H1 (cell line): ENCODE measurements at places on chromosomes 13 and 19.

DNA sequence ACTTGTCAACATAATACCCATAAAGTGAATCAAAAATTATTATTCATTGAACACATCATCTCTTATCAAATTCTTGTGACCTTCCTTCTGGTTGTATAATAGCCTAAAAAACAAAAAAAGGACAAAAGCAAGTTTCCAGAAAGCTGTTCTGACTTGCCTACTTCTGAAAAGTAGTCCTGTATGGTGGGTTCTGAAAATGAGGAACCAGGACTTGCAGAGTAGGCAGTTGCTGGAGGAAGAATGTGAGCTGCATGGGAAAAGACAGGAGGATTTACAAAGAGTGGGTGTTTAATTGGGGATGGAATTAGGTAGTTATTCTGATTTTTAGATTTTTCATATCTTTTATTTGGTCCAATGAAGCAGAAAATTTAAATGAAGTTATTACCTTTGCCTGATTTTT is 56.7 kb downstream of the RCBTB2 start:
- no peak overlapping the region for H3K27ac ChIP-seq
- no peak for DNase-seq
- no peaks in the 10 kb centered on the region for H3K4me1 ChIP-seq

DNA sequence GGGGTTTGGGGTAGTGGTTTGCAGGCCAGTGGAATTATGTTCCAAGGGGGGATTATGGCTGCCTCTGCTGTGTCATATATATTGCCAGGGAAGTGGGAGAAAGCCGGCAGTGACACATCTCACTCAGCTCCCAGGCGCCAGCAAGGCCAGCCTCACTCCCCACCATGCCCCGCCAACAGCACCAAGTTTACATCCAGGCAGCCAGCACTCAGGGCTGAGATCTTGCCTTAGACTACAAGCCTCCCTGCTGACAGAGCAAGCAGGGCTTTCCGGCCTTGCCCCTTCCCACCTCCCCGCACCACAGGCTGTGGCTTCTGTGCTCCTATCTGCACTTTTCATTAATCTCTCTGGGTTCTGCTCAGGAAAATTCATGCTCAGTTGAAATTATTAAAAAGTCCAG is 385.1 kb downstream of the MZT1 start:
- no peak for DNase-seq
- no peaks in the 10 kb centered on the region for H3K4me1 ChIP-seq
- no peaks in the 10 kb centered on the region for H3K27me3 ChIP-seq
- H3K27ac ChIP-seq, result no peak overlapping the region

GRCh38 chr13:79311386-79311785 is 94.7 kb downstream of the RBM26 start:
- no peak overlapping the region for H3K4me3 ChIP-seq
- no peaks in the 10 kb centered on the region for H3K4me1 ChIP-seq
- peaks cover 10% of the 10 kb centered on the region; the same call in 1 of the 2 replicates for H3K36me3 ChIP-seq
- DNase-seq, result no peak

GRCh38 chr19:29587059-29587458 is 19.0 kb upstream of the POP4 start:
- no peaks in the 10 kb centered on the region for H3K36me3 ChIP-seq
- no peak overlapping the region for H3K27ac ChIP-seq
- H3K4me1 ChIP-seq, result no peaks in the 10 kb centered on the region
- no peak for DNase-seq
- H3K4me3 ChIP-seq, result no peak overlapping the region
- H3K27me3 ChIP-seq, result peaks cover 2% of the 10 kb centered on the region; the same call in 1 of the 2 replicates

DNA sequence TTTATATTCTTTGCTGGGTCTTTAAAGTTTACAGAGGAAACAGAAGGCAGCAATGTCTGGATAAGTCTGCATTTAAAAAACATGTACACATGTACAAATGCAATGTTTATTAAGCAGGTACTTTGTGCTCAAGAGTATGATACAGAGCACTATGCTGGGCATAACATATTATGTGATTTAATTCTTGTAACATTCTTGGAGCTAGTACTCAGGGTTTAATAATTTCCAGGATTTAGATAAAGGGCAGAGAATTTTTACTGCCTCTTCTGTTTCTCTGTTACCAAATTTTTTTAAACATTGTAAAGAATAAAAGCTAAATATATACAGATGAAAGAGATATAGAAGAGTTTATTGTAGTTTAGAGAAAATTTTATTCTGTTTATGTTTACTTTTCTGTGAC is 152.7 kb downstream of the ZNF737 start:
- H3K4me3 ChIP-seq, result no peak overlapping the region
- DNase-seq, result no peak
- no peak overlapping the region for H3K27ac ChIP-seq
- no peaks in the 10 kb centered on the region for H3K27me3 ChIP-seq

GRCh38 chr19:52725528-52725961 is 9.3 kb downstream of the ZNF611 start:
- DNase-seq, result no peak
- no peaks in the 10 kb centered on the region for H3K27me3 ChIP-seq
- H3K4me3 ChIP-seq, result no peak overlapping the region

DNA sequence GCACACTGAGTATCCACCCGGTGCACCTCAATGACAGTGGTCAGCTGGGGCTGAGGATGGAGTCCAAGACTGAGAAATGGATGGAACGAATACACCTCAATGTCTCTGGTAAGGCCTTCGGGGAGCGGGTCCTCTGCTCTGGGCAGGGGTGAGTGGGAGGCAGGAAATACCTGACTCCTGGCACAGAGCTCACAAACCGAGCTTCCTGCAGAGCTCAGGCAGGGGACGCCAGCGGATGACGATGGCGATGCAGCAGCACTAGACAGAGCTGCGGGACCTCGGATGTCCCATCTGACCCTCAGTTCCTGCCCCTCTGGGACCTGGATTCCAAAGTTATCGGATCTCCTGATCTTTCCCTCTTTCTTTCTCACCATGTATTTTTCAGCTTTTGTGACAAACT is 3.8 kb downstream of the CD22 start:
- H3K4me1 ChIP-seq, result no peaks in the 10 kb centered on the region; the same call in 1 of the 2 replicates
- no peaks in the 10 kb centered on the region for H3K36me3 ChIP-seq
- no peak for DNase-seq
- H3K4me3 ChIP-seq, result no peak overlapping the region
- no peak overlapping the region for H3K27ac ChIP-seq

DNA sequence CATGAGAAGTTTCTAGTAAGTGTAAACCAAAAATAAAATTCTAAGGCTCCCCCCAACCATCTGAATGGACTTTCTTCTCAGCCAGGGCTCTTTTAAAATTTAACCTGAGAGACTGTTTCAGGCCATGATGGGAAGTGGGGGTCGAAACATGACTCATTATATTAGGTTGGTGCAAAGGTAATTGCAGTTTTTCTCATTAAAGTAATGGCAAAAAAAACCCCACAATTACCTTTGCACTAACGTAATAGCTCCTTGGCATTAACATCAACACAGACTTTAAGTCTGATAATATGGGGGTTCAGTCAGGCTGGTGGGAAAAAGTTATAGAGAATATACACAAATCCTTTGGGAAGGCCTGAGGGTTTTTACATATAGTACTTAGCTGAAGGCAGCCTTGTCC is 9.4 kb upstream of the SPART start:
- no peaks in the 10 kb centered on the region for H3K36me3 ChIP-seq
- H3K4me3 ChIP-seq, result no peak overlapping the region
- H3K4me1 ChIP-seq, result no peaks in the 10 kb centered on the region
- DNase-seq, result no peak
- no peak overlapping the region for H3K27ac ChIP-seq

DNA sequence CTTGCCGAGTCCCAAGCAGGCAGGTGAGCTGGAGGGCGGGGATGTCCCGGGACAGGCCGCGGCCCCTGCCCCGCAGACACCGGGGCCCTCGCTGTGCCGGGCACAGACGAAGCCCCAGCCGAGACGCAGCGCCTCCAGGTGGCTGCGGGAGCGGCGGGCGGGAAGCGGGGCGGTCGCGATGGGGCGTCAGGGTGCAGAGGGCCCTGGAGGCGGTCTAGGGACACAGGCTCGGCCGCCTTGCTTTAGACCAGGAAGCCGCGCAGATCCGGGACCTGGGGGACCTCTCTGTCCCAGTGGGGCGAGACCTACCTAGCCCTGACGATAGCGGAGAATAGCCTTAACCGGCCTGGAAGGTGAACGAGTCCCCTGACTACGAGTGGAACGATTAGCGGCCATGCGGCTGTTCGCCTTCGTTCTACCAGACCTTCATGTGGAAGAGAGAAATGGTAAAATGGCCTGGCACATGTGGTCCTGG is 4.2 kb upstream of the ZNF564 start:
- H3K4me1 ChIP-seq, result no peaks in the 10 kb centered on the region; the same call in 1 of the 2 replicates
- H3K27me3 ChIP-seq, result no peaks in the 10 kb centered on the region
- peak; percentile 53 for DNase-seq
- no peaks in the 10 kb centered on the region for H3K36me3 ChIP-seq
- no peak overlapping the region for H3K27ac ChIP-seq

- H3K27me3 ChIP-seq, result no peaks in the 10 kb centered on the region
- H3K4me3 ChIP-seq, result no peak overlapping the region
- no peak for DNase-seq
These were observed 102.7 kb downstream of the DCLK1 start for GRCh38 chr13:36028359-36029025.

- no peak for DNase-seq
- no peaks in the 10 kb centered on the region for H3K36me3 ChIP-seq
- no peaks in the 10 kb centered on the region for H3K4me1 ChIP-seq
- H3K27ac ChIP-seq, result no peak overlapping the region
- no peak overlapping the region for H3K4me3 ChIP-seq
These were observed 215.5 kb downstream of the POSTN start for GRCh38 chr13:37383046-37383445.

DNA sequence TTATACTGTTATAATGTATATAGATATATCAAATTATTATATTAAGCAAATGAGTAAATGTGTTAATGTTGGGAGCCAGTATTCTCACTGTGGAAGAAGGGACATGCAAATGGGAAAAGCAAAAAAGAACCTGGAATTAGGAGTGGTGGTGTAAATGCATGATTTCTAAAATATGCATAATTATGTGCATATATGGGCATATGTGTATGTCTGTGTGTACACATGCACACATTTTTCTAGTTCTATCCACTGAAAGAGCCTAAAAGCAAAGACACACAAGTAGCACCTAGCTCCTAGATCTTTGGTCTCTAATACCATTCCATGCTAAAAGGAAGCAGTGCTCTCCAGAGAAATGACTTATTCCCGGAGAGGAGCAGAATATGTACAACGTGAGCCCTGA is 38.3 kb upstream of the CEACAM20 start:
- DNase-seq, result no peak
- H3K27me3 ChIP-seq, result no peaks in the 10 kb centered on the region
- no peaks in the 10 kb centered on the region for H3K4me1 ChIP-seq
- H3K4me3 ChIP-seq, result no peak overlapping the region
- no peak overlapping the region for H3K27ac ChIP-seq

DNA sequence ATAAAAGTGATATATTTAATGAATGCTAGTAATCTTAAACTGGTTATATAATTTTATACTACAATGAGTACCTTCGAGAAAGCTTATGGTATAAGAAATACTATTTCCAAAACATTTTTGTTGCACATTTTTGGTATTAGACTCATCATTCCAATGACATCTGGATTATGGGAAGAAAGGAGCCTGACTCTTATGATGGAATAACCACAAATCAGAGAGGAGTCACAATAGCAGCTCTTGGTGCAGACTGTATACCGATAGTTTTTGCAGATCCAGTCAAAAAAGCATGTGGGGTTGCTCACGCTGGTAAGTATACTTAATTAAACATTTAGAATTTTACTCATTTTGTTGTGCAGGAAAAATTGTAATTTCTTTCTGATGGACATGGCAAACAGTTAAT is 3.9 kb downstream of the LACC1 start:
- H3K4me3 ChIP-seq, result no peak overlapping the region
- no peak overlapping the region for H3K27ac ChIP-seq
- DNase-seq, result no peak
- no peaks in the 10 kb centered on the region for H3K36me3 ChIP-seq
- 0 out of 2 replicates have a peak, but pooled peaks cover 1% of the 10 kb centered on the region for H3K4me1 ChIP-seq

GRCh38 chr19:33254245-33254824 is 28.7 kb upstream of the SLC7A10 start:
- H3K4me1 ChIP-seq, result no peaks in the 10 kb centered on the region
- no peaks in the 10 kb centered on the region for H3K27me3 ChIP-seq
- H3K27ac ChIP-seq, result no peak overlapping the region
- H3K36me3 ChIP-seq, result no peaks in the 10 kb centered on the region
